ENCODE measurements at places on chromosomes 16 and 17. TPM values are rescaled to one million over a fixed set of nuclear protein-coding genes. Genes with fewer than 3 reads are reported as not detected.
A peak's percentile ranks its signal among the peaks of the same experiment; 100 is the strongest.

- H3K27me3 ChIP-seq = no peaks in the 10 kb centered on the region
- no peaks in the 10 kb centered on the region for H3K4me1 ChIP-seq
- no peak overlapping the region for H3K4me3 ChIP-seq
Measured at GRCh38 chr16:89184933-89185794, 13.6 kb downstream of the CDH15 start.

- DNase-seq = no peak
- peak overlapping the region; percentile 5 for H3K27ac ChIP-seq
- H3K27me3 ChIP-seq = no peaks in the 10 kb centered on the region
- no peaks in the 10 kb centered on the region for H3K36me3 ChIP-seq
- no peaks in the 10 kb centered on the region for H3K4me1 ChIP-seq
Measured at GRCh38 chr17:20925954-20926353, 116.9 kb downstream of the USP22 start.

DNA sequence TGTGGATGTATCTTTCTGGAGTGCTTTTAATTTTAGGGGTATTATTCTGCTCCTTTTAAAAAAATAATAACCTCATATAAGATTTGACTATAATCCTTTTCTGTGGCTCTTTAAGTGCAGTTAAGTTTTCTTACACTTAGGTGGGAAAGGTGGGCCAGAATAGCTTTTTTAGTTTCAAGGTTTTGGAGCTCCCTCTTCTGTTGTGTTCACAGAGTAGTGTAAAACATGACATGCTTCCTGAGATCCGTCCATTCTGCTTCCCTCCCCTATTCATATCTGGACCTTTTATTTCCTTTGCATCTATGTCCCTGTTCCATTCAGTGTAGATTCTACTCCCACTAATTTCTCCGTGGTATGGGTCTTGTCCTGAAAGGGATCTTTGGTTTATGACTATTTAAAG, 12.8 kb downstream of the LRRC36 start:
- DNase-seq = no peak
- H3K4me1 ChIP-seq = no peaks in the 10 kb centered on the region
- H3K36me3 ChIP-seq = no peaks in the 10 kb centered on the region
- H3K4me3 ChIP-seq = no peak overlapping the region

GRCh38 chr16:351804-352520, 561 bp downstream of the AXIN1 start:
- no peaks in the 10 kb centered on the region for H3K4me1 ChIP-seq
- no peaks in the 10 kb centered on the region for H3K36me3 ChIP-seq
- peak overlapping the region; percentile 79 for H3K4me3 ChIP-seq
- DNase-seq = no peak
- peak overlapping the region; percentile 34 for H3K27ac ChIP-seq
- no peaks in the 10 kb centered on the region for H3K27me3 ChIP-seq

Gene IGFBP4
- 81.0 TPM for total RNA-seq

Gene HASPIN
- not detected for total RNA-seq
